ENCODE measurements at places on chromosomes 6 and 20.

DNA sequence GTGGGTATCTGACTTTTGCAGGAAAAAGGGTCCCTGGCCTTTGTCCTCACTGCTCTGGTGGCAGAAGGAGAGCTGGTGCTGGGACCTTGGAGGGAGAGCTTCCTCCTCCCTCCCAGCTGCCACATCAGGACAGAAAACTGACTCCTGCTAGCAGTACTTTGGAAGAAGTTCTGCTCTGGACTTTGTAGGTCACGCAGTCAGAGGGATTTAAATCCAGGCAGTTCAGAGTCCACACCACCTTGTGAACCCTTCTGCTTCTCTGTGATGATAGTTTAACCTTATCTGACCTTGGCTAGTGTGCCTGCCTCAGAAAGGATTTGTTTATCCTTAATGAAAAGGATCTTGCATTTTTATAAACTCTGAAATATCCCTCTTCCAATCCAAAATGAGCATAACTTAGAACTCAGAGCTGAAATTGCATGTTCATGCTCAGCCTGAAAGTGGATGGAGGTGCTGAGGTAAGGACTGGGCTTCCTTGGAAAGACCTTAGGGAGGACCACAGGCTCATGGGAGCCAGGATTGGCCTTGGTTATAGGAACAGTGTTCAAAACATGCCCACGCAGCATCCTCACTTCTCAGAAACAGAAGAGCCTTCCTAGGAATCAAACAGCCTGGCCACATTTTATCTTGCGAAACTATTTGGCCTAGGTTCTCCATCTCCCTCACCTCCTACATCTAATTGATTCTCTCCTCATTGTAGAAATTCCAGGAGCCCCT lies 123.9 kb upstream of the SASH1 start:
- no peak for DNase-seq

GRCh38 chr20:10508468-10509251 lies 73.6 kb downstream of the SLX4IP start:
- no peak for DNase-seq

GRCh38 chr6:15102241-15102640 lies 143.6 kb upstream of the JARID2 start:
- DNase-seq: no peak

GRCh38 chr20:35385733-35386132 lies 26.0 kb downstream of the UQCC1 start:
- DNase-seq: no peak

DNA sequence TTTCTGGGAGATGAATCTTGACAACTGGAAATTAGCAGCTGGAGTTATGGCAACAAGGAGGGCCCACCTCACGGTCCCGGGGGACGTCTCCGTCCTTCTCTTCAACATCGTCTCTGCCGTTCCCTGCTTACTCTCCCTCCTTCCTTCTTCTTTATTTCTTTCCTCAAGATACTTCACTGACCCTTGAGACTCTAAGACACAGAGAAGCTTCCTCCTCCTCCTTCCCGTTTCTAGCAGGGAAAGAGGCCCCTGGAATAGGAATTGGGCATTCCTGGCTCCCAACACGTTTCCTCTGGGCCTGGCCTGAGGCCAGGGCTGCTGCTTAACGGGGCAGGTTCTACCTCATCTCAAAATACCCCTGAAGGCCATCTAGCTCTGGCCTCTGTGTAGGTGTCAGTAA lies 189.9 kb upstream of the GMDS start:
- DNase-seq: no peak

DNA sequence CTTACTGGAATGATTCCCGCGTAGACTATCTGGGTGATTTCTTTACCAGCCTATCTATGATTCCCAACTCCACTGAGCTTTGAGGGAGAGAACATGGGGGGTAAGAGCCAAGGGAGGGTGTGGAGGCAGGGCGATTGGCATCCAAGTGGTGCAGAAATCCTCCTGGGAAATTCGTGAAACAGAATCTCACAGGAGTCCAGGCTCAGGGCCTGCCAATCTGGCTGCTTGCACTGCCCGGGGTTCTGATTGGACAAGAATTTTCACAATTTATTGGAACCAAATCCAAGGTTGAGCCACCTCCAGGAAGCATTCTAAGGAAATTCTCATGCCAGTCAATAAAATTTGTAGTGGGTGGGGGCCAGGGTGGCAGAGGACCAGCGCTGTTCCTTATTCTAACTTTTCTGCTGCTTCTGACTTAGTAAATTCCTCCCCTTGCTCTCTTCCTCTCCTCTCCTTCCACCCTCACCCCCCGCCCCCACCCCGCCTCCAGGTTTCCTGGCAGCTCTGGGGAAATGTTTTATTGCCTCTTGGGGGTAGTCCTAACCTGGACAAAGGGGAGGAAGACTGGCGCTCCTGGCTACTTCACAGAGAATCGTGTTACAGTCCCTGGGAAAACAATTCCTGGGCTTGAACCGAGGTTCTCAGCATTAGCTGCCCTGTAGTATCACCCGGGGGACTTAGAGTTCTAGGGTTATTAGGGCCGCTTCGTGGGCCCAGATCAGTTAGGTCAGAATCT lies 3.1 kb downstream of the BMP6 start:
- no peak for DNase-seq

DNA sequence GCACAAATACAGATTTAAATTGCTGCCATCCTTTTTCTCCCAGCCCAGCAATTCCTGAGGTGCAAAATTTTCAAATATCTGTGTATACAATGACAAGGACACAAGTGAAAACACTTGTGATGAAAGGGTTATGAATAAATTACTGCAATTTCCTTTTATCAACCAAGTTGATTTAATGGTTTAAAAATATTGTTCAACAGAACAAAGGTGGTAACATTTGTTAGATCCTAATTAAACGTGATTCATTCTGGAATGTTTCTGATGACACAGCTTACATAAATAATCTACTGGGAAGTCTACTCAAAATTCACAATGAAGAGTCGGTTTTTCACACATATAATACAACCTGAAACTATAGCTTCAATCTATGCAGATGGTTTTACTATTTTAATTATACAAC lies 17.1 kb downstream of the B4GALT5 start:
- DNase-seq: no peak

DNA sequence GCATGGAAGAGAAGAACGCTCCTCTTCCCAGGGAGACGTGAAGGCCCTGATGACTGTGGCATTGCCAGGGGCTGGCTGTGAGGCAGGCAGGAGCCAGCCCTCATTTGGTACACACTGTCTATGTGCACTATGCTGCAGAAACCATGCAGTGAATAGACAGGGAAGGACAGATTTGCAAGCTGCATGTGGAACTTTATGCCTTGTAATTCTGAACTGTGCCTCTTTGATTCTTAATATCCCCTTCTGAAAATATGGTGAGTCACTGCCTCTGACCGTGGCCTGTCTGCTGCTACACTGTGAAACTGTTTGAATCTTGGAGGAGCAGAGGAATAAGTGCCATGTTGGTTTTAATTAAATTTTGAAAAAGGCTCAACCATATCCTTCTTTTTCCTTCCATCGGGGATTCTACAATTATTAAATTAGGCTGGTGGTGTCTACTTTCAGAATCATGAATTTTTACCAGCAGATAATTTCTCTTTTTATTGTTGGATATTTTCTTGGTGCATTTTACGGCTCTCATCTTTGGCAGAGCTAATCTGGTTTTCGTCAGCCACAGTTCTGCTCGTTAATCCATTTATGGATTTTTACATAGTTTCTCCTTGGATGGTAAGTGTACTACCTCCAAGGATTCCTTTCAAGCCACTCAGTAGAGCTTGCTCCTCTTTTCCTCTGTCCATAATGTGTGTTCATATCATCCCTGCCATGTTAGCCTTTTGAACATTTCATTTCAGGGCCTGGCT lies 301.0 kb upstream of the SLC35B3 start:
- no peak for DNase-seq

GRCh38 chr20:20643927-20644326 lies 68.5 kb downstream of the RALGAPA2 start:
- no peak for DNase-seq

DNA sequence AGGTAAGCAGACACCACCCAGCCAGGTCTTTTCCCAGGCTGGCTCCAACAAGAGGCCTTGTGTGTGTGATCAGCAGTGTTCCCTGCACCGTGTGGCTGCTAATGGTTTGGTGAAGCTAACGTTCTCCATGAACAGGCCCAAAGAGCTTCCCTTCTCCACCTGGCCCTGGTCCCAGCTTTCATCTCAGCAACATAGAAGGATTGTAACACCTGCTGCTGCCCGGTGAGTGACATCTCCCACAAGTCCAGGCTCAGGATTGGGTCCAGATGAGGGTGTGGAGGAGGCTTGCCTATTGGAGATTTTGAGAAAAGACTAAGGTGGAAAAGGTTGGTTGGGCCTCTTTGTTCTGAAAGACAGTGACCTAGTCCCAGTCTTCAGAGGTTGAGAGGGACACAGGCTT lies 89.6 kb downstream of the TMEM242 start:
- peak; percentile 19 for DNase-seq

DNA sequence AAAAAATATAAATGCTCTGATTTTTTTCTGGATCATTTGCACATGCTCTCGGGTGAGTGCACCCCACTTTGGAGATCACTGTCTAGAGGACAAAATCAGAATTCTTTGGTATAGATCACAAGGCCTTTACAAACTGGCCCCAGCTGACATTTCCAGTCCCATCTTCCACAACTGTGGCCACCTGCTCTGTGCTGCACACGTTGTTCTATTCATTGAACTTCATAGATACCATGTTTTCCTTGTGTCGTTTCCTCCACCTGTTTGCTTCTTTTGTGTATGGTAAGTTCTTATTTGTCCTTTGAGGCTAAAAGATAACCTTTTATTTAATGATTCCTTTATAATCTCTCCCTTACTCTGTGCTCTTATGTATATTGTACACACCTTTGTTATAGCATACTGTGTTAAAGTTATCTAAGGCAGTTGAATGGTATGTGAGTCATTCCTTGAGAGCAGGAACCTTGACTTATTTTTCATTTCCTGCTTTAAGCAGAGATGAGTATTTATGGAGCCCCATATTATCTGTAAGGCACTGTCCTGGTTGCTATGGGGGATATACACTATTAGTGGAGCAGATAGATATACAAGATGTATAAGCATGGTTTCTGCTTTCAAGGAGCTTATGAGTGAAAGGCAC lies 12.0 kb upstream of the SLC17A5 start:
- DNase-seq: no peak

DNA sequence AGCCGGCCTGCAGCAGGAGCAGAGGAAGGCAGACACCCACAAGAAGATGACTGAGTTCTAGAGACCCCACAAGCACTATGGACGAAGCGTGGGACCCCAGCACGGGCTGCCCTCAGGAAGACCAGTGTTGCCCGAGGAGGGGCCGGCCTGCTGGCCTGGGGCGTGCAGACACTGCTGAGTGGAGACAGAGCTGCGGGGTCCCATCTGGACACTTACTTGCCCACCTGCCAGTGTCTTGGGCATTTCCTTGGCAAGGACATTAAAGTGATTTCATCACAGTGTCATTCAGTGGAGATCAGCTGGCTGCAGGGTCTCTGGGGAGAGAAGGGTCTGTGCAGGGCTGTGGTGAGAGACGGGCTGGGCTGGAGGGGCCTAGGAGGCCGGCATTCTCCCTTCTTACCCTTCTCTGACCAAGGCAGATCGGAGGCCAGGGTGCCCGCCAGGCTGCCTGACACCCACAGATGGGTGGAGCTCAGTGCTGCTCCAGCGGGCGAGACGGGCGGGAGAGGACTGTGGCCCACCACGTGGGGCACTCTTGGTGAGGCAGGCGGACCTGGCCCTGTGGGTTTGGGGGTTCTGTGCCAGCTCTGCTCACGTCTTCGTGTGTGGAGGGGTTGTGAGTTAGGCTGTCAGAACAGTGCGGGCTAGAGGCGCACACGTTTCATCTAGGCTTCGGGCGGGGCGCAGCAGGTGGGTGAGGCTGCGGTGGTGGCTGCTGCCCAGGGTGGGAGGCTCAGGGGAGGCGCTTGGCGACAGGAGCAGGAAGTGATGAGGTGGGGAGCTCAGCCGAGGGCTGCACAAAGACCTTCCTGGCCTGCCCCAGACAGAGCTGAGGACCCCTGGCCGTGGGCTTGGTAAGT lies at the start of gene LIME1:
Gene LIME1 (plus strand): TSS at position 806 of the 860 bp plus-strand sequence. CDS start 886 bp downstream, outside the sequence.
- peak; percentile 61 for DNase-seq

DNA sequence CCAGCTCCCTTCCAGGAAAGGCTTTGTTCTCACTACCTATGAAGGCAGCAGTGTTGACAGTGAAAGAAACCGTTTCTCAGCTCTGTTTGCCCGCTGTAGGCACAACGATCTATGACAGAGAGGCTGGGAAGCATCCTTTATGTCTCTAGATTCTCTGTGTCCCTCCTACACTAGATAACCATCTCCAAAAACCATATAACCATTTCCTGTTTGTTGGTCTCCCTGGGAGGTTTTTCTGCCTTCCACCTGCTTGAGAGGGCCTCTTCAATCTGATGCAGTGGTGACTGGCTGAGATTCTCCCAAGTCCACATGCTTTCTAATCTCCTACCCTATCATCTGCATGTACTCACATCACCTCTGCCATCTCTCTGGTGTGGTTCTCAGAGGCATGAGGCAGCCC lies 32.0 kb upstream of the TMEM217 start:
- no peak for DNase-seq

GRCh38 chr6:129657483-129657882 lies 52.5 kb downstream of the ARHGAP18 start:
- no peak for DNase-seq

DNA sequence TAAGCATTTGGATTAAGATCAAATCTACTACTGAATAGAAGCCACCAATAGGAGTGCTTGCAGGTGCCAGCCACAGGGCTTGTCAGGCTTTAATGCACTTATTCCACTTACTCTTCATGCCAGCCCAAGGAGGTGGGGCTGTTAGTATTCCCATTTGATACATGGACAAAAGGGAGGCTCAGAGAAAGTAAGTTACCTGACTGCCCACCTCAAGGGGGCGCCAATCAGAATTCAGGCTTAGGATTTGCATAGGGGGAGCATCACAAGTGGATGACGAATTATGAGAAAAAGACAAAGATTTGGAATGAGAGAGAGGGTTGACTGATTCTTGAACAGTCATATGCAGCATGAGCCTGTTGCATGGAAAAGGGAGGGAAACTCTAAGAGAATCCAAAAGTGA lies 188.4 kb upstream of the TSHZ2 start:
- DNase-seq: no peak

DNA sequence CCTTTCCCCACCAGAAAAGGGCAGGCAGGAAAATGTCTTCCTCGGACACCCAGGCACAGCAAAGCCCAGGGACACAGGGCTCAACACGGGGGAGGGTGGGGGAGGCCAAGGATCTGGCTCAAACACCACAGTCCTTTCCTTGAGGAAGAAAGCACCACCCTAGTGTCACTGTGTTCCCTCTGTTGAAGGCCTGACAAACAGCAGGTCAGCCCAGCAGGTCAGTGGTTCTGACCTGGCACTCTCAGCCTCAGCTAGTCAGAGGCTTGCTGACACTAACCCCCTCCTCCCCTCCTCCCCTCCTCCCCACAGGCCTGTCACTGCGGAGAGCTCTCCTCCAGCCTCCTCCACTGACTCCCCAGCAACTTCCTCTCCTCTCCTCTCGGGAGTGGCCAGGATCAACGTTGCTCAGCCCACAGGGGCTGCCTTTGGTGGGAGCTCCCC lies 239.6 kb downstream of the LRFN2 start:
- DNase-seq: no peak

All from cardiac septum (tissue), 1 donor.